ENCODE measurements at places on chromosomes 1 and 21.

DNA sequence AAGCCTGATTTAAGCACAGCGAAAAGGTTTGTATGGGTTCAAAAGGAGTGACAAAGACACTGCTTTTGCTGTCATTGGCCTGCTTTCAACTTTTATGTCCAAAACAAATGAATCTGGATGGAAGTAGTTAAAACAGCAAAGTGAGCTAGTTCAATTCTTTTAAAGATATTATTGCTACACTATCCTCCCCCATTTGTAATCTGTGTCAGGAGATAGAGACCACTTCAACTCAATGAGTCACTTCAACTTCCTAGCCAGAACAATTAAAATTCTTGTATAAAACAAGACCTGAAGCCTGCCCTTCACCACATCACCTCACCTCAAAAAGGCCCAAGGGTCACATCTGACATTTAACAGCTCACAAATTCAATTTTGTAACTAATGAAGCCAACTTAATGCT is 364.1 kb upstream of the LYPLAL1 start:
- DNase-seq: no peak

DNA sequence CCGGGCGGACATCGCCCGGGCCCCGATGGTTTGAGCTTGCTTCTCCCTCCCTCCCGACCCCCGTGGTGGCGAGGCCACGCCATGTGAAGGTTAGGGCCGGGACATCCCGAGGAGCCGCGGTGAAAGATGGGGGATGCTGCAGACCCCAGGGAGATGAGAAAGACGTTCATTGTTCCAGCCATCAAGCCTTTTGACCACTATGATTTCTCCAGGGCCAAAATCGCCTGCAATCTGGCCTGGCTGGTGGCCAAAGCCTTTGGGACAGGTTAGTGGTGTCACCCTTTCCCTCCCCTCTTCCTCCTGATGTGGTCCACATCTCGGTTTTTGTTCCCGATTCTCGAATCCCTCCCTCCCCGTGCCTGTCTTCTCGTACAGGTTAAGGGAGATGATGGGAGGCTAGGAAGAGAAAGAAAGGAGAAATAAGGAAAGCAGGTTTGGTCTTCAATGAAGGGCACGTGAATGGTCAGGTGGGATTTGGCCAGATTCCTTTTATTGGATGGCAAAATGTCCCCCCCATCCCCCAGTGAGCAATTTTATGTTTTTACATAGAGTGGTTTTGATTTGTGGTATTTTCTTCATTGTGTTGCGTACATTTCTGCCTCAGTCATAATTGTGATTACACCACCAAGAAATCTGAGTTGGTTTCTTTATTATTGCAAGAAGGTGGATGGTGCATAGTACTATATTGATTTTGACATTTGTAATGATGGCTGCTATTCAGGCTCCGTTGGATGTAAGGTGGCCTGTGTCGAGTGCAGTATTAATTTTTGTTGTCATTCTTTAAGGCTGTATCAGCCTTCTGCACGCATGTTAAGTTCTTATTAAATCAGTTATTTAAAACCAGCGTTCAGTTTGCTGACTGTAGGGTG is 1.2 kb downstream of the CAMSAP2 start:
- no peak for DNase-seq

DNA sequence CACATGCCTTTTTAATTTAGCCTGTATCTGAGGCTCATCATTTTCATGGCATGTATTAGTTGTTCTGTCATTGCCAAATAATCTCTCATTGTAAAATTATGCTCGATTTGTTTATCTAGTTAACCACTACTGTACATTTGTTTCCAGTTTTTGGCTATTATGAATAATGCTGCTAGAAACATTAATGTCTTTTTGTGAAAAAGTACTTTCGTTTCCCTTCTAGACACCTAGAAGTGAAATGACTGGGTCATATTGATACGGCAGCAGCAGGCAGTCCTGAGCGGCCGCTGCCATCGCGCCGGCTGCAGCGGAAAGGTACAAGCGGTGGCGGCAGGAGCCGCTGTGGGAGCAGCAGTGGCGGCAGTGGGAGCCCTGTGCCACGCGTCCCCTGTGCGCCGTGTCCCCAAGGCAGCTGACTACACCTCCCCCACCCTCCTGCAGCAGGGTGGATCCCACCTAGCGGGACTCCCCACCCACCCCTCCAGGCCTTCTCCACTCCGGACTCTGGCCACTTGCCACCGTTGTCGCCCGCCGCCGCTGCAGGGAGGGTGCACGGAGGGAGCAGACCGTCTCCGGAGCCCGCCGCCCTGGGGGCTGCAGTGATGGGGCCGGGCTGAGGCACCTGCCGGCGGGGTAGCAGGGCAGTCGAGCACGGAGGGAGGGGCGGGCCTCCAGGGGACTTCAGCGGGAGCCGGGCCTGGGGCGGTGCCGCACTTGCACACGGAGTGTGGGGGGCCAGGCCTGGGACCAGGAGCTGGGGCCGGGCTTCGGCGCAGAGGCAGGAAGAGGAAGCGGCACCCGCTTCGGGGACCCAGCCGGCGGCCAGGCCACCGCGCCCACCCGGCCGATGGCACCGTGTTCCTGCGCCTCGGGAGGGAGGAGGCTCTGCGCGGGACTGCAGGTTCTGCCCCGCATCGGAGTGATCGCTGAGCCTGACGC is 66.8 kb upstream of the RGS7 start:
- no peak for DNase-seq

DNA sequence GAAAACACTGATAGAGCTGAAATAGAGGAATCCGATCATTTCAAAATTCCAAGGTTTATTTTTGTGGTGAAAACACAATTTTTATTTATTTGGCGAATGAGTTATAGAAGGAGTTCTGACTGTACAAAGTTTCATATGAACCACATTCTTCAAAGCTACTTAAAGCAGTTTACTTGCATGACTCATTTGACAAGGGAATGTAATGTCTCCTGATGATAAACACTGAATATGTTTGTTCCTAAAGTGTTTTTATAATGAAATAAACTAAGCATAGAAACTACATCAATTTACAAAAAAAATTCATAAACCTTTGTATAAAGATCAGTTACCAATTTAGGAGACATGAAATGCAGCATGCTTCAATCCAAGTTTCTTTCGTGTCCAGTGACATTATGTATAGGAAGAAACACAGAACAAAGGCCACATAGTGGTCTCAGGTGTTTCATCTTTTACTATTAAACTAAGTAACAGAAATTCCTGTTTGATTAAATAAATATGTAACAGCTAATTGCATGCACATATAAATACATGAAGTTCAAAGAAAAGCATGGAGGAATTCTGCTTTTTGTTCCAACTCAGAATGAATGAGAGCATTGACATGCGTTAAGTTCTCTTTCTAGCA is 2.5 kb downstream of the PRKACB start:
- no peak for DNase-seq

- DNase-seq: no peak
These were observed 1.3 kb upstream of the FTCD start for GRCh38 chr21:46156678-46157077.

- no peak for DNase-seq
These were observed 14.1 kb downstream of the CDA start for GRCh38 chr1:20602851-20603450.

DNA sequence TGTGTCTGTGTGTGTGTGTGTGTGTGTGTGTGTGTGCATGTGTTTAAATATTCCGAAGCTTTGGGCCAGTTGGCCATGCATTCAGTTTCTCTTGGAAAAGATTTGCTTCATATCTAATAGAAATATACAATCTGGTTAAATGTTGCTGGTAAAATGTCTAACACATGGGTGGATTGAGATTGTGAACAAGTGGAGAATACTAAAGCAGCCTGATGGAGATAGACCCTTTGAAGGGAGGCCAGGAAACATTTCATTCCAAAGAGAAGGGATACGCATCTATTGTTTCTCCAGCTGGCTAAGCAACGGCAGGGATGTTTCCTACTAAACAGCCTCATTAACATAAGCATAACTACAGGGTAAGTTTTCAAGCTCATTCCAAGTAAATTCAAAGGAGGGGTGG is 257.5 kb upstream of the PTBP2 start:
- DNase-seq: no peak

All from effector memory CD4-positive, alpha-beta T cell (primary cell).